ENCODE measurements at places on chromosomes 16 and 17. TPM values are rescaled to one million over a fixed set of nuclear protein-coding genes. Genes with fewer than 3 reads are reported as not detected.

DNA sequence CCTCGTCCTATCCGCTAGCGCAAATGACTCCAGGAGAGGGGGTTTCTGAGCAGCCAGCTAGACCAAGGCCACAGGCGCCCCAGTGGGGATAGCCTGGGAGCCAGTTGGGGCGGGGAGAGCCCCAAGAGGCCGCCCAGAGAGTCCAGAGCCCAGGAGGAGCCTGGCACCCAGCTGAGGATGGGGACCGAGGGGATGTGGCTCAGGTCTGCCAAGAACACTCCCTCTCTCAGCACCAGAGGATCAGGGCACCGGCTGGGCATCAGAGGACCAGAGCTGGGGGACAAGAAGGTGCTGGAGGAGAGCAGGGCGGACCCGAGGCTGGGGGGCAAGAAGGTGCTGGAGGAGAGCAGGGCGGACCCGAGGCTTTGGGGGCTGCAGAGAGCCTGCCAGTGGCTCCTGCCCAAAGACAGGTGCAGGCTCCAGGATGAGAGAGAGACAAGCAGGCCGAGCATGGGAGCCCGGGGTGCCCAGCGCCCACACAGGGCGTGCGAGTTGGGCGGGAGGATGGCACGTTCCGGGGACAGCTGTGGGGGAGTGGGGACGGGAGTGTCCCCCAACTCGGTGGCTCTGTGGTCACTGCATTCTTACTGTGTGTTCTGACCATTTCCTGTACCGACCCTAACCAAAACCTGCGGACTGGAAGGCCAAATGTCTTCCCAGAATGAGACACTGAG lies 39.4 kb downstream of the TIMM22 start:
- H3K36me3 ChIP-seq: peaks cover 12% of the 10 kb centered on the region
- DNase-seq: no peak
- peaks cover 14% of the 10 kb centered on the region for H3K4me1 ChIP-seq
- H3K4me3 ChIP-seq: no peak overlapping the region
- H3K27me3 ChIP-seq: no peaks in the 10 kb centered on the region

GRCh38 chr16:70512456-70512855 lies 10.9 kb downstream of the COG4 start:
- DNase-seq: no peak
- H3K27me3 ChIP-seq: no peaks in the 10 kb centered on the region
- no peak overlapping the region for H3K27ac ChIP-seq

GRCh38 chr16:2524339-2524938 lies 4.3 kb downstream of the AMDHD2 start:
- peaks cover 15% of the 10 kb centered on the region for H3K4me1 ChIP-seq
- H3K27me3 ChIP-seq: no peaks in the 10 kb centered on the region
- no peak overlapping the region for H3K4me3 ChIP-seq
- no peak overlapping the region for H3K27ac ChIP-seq
- no peak for DNase-seq

DNA sequence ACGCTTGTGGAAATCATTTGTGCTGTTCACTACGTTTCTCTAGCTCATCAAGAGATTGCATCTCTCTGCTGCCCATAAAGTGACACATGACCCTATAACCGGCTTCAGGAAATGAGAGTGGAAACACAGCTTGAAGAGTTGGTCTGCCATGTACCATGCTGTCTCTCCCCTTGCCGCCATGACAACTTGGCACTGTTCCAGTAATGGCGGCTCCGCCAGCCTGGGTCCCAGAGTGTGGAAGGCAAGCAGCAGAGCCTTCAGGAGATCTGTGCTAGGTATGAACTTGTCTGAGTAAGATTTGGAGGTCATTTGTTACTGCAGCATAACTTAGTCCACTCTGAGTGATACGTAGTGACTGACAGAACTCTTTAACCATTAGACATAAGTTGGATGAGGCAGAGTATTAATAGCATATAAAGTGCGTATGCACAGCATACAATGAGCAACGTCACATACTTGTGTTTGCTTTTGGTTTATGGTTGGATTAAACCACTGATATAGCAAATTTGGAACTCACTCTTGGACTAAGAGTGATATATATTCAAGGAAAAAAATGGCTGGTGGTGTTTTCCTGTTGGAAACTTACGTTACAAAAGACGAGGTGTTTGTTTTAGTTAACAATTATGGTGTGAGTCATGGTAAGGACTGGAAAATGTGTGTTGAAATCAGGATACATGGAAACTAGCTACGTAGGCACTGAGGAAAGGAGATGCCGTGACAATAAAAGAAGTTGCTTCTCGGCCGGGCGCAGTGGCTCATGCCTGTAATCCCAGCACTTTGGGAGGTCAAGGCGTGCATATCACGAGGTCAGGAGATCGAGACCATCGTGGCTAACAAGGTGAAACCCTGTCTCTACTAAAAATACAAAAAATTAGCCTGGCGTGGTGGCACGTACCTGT lies 24.4 kb upstream of the PMP22 start:
- no peak overlapping the region for H3K27ac ChIP-seq
- no peak for DNase-seq
- H3K4me1 ChIP-seq: no peaks in the 10 kb centered on the region
- no peaks in the 10 kb centered on the region for H3K36me3 ChIP-seq

The KRT10 gene
- total RNA-seq: 13.5 TPM

GRCh38 chr16:30950516-30951065 lies 1.7 kb downstream of the ORAI3 start:
- H3K36me3 ChIP-seq: no peaks in the 10 kb centered on the region
- H3K27ac ChIP-seq: peak overlapping the region; percentile 89
- H3K4me1 ChIP-seq: peaks cover 46% of the 10 kb centered on the region
- no peaks in the 10 kb centered on the region for H3K27me3 ChIP-seq

DNA sequence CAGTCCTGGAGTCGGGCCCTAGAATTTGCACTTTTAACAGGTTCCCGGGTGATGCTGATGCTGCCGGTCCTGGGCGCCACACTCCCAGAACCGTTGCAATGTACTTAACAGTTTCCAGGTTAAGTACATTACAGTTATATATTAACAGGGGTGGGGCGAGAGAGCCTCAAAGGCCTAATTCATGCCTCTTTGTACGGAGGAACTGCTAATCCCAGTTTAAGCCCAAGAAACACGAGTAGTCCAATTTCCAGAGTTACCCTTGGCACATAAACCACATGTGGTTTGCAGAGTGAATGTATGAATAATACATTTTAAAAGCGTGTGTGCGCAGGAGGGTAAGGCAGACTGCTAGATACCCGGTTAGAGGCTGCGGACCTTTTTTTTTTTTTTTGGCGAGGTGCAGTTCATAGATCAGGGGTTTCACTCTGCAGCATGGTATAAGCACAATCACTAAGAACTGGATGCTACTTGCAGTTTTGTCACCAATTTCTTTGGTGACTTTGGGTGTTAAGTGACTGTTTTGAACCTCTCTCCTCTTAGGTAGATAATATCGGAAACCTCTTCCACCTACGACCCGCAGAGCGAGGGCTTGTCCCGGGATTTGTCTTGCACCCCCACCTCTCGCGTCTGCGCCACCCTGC lies 713 bp downstream of the COX11 start:
- H3K4me3 ChIP-seq: peak overlapping the region; percentile 88
- peak overlapping the region; percentile 84 for H3K27ac ChIP-seq
- H3K27me3 ChIP-seq: no peaks in the 10 kb centered on the region
- DNase-seq: no peak
- H3K36me3 ChIP-seq: peaks cover 8% of the 10 kb centered on the region

DNA sequence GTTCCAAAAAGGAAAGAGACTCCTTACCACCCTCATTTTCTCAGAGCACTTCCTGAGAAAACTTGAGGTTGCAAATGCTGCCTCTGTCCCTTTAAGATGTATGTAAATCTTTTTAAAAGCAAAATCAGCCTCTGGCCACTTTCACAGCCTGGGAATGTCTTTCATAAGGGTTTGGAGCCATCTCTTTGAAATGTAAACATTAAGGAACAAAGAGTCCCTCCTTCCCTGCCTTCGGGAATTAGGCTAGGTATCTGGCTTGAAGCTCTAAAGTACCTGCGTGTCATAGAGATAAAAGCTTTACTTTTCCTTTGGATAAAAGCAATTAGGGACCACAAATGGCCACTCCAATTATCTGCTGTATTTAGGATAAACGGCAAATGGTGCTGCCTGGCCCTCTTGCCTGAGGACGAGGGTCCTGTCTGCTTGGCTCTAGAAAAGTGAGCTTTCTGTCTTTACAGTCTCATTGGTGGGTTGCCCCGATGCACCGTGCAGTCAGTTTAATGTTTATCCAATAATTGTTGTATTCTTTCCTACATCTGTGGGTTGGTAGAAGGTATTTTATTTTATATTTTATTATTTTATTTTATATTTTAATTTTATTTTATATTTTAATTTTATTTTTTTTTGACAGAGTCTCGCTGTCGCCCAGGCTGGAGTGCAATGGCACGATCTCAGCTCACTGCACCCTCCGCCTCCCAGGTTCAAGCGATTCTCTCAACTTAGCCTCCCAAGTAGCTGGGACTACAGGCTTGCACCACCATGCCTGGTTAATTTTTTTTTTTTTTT lies 23.9 kb downstream of the NLRC3 start:
- no peak overlapping the region for H3K4me3 ChIP-seq
- no peaks in the 10 kb centered on the region for H3K27me3 ChIP-seq
- H3K27ac ChIP-seq: no peak overlapping the region
- no peaks in the 10 kb centered on the region for H3K4me1 ChIP-seq
- DNase-seq: no peak
- no peaks in the 10 kb centered on the region for H3K36me3 ChIP-seq

DNA sequence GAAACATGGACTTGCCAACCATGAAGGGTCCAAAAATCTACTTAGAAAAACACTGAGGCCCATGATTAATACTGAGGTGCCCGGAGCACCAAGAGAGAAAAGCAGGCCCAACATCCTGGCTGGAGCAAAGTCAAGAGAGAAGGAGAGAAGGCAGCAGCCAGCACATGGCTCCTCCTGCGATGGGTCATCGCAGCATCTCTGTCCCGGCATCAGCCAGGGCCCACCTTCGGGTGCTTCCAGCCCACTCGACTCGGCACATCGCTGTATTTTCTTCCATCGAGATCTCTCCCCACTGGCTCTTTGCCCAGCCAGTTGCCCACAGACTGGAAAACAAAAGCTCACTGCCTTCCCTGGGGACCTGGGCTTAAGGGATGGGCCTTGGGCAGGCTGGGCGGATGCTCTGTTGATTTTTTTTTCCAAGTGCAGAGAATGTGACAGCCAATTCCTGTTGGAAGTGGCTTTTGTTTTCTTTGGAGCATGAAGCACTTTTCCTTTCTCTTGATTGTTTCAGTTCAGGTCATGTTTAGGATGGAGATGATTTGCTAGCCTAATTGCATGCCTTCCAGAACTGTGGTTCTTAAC lies 58.1 kb downstream of the CYB5B start:
- peak overlapping the region; percentile 68 for H3K4me3 ChIP-seq
- H3K4me1 ChIP-seq: peaks cover 14% of the 10 kb centered on the region
- H3K27ac ChIP-seq: peak overlapping the region; percentile 85
- peak; percentile 16 for DNase-seq
